Stimulated activated CD8-positive, alpha-beta memory T cell treated with anti-CD3 and anti-CD28 coated beads, Interleukin-2, amount 100 ng/mL, for 1 hour (primary cell): ENCODE measurements at places on chromosomes 1 and 21.
A peak's percentile ranks its signal among the peaks of the same experiment; 100 is the strongest.

DNA sequence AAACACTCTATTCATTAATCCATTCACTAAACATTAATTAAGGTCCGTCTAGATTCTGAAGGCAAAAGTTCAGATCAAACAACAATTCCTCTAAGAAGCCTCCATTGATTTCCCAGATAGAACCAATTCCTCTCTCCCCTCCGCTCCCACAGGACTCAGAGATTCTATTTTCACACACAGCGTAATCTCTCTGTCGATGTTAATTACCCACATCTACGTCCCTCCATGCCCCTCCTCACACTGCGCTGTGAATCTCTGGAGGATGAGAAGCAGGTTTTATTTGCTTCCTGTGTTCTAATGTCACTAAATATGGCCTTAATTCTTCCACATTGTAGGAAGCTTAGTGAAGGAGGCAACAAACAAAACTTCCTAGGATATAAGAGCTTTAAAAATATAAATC lies 306.7 kb downstream of the DSCAM start:
- no peak for DNase-seq

GRCh38 chr1:203629507-203630082 lies 3.0 kb downstream of the ATP2B4 start:
- DNase-seq: peak; percentile 43

DNA sequence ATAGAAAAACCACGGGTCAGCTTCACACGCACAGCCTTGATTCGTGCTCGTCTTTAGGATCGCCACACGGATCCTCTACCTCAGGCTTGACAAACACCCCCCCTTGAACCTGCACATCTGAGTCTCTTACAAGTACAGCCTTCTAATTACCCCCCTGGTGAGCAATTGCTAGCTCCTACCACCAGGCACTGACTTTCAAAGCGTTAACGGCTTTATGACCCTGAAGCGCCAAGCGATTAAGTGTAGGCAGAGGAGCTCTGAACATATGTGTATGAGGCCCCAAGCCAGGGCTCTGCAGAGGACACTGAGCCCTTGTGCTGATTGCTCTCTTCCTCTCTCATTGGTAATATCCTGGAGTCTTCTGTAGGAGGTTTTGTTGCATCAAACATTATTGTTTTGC lies 55.7 kb upstream of the EPHA8 start:
- DNase-seq: no peak

DNA sequence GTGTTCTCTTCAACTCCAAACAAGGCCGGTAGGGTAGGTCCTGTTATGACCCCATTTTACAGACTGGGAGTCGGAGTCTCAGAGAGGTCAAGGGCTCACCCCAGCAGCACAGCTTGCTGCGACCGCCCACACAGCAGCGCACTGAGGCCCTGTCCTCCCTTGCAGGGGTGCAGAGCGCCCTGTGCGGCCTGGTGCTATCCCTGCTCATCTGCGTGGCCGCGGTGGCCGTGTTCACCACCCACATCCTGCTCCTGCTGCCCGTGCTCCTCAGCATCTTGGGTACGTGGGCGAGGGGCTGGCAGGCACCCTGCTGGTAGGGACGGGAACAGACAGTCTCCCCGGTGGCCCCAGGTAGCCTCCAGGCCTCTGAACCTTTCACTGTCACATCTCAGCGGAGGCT lies 55.9 kb downstream of the DISP3 start:
- no peak for DNase-seq

GRCh38 chr1:175197531-175197930 lies 5.0 kb upstream of the KIAA0040 start:
- DNase-seq: no peak

- no peak for DNase-seq
Measured at GRCh38 chr1:181655756-181656155, 172.4 kb downstream of the CACNA1E start.

- no peak for DNase-seq
Measured at GRCh38 chr21:41349619-41350390, 12.0 kb upstream of the MX2 start.

- no peak for DNase-seq
Measured at GRCh38 chr21:15037900-15038293, 26.9 kb downstream of the NRIP1 start.

GRCh38 chr1:35561297-35561971 lies 3.8 kb downstream of the NCDN start:
- DNase-seq: no peak

GRCh38 chr1:225766967-225767633 lies 10.5 kb upstream of the SRP9 start:
- DNase-seq: no peak

DNA sequence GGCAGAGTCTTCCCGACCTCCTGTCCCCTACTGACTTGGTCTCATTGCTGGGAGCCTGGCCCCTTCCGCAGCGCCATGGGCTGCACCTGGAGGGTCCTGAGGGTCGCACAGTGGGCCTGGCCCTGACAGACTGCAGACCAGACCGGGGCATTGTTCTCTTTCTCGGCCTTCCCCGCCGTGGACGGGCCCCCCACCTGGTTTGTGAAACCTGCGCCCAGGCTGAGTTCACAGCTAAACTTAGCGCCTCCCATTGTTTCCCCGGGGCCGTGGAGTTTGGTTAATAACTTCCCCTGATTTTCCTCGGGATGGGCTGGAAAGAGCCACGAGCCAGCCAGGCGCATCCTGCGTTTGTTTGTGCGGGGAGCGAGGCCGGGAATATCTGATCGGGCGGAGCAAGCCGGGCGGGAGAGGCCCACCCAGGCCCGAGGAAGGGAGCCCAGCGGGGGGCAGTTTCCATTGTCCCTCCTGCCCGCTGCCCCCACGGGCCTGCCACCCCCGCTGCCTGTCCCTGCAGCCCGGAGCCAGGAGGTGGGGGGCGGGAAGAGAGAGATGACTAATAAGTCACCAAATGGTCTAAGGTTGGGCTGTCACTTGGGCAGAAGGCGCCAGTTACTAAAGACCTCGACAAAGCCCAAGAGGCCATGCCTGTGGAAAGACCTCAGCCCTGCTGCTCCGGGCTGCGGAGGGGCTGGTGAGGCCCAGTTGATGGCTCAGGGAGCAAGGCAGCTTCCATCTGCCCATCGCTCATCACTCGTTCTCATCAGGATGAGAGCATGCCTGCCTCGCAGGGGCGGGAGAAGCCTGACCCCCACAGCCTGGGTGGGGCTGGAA lies 39.0 kb upstream of the ARHGEF16 start:
- no peak for DNase-seq

DNA sequence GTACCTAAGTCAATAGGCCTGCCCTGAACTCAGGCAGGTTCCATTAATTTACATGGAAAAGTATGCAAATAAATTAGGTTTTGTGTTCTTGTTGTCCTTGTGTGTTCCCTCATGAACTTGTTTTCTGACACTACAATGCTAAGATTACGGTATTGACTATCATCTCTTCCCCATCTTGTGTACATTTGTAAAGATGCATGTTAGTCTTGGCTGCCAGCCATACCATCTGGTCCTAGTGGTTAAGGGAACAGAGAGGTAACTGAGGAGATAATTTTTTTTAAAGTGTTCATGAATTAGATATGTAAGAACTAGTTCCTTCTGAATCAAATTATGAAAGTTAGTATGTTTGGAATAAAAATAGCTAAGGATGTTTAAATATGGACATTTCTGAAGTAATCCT lies 167.6 kb upstream of the ADAMTS5 start:
- DNase-seq: no peak

DNA sequence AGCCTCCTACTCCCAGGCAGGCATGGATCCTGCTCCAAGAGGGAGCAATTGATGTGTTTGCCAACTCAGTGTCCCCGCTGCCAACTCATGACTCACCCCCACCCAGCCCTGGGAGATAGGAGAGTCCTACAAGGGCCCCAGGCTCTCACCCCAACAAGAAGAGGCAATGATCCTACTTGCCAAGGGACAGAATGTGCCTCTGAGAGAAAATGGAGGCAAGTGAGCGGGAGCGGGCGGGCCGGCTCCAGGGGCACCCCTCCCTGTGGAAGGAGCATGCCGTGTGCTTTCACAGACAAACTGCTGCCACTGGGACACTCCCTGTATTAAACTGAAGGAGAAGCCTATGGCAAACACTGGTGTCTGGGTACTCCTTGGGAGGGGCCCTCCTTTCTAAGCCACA lies 16.7 kb downstream of the PKP1 start:
- no peak for DNase-seq

DNA sequence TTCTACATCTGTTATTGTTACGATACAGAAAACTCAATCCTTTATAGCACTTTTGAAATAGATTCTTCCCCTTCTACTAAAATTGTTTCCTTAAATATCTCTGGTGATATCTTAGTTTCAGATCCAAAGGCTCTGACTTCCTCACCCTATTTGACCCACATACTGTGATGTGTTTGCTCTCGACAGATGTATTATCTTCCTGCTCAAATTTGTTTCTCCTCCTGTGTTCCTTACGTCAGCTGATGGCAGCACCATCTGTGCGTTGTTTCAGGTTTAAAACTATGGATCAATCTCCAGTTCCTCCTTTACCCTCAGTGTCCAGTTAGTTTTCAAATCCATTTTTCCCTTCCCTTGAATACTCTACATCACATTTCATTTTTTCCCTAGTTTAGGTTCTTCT lies 274.4 kb downstream of the RYR2 start:
- DNase-seq: no peak

DNA sequence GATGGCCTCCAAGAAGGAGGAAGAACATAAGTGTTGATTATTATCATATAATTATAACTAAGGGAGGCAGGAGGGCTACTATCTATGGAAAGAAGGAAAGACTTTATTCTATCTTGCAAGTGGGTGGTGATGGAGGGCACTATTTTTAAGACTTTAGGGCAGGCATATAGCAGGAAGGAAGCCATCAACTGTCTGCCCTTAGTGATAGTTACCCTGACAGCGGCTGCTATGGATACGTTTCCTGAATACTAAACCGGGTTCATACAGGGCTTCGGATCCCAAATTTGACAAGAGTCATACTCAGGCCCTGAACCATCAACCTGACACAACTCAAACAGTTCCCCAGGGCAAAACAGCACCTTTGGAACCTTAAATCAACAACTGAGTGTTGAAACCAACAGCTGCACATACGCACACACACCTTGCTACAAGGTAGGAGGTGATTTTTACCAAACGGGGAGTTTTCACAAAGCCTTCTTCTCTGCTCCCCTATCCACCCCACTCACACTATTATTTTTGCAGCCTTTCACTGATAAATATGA lies 397.2 kb downstream of the OMA1 start:
- DNase-seq: no peak

- DNase-seq: no peak
Measured at GRCh38 chr1:236361909-236362590, 32.0 kb upstream of the EDARADD start.

DNA sequence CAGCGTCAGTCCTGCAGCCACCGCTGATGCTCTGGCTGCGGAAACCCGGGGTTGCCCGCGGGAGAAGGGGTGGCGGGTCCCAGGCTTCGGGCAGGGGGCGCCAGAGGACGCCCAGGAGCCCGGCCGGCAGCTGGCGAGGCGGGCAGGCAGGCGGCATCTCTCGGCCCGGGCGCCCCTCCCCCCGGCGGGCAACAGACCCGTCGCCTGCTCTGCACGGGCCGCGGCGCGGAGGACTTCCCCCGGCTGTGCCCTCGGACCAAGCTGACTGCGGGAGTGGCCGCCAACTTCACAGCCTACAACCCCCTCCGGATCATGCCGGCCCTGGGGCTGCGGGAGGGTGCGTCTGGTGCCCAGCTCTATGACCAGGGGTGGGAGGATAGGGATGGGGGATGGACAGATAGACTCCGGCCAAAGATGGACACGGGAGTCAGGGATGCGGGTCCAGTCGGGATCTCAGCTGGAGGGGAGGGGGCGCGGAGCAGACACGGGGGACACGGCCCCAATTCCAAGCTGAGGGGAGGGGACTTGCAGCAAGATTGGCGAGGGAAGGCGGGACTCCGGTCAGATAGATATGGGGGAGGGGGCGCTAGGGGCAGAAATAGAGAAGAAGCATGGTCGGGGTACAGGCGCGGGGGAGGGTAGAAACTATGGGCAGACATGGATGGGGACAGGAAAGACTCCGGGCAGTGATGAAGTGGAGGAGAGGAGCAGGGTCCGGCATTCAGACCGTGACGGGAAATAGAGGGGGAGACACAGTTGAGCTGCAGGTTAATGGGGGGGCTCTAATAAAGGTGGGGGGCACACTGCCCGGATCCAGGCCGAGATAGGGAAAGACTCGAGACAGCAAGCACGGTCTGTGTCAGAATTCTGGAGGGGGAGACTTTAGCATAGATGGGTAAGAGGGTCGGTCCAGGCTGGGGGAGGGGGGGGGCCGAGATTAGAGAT lies 1.1 kb downstream of the ADGRB2 start:
- no peak for DNase-seq
